ENCODE measurements at places on chromosomes 3 and 15. TPM values are rescaled to one million over a fixed set of nuclear protein-coding genes. Genes with fewer than 3 reads are reported as not detected.

SOX2 gene
- polyA plus RNA-seq, result 0.18 TPM

- DNase-seq, result no peak
Observed at GRCh38 chr3:81451611-81452010, 309.8 kb downstream of the GBE1 start.

- DNase-seq, result no peak
Observed at GRCh38 chr3:143826296-143826695, 22.0 kb downstream of the SLC9A9 start.

DNA sequence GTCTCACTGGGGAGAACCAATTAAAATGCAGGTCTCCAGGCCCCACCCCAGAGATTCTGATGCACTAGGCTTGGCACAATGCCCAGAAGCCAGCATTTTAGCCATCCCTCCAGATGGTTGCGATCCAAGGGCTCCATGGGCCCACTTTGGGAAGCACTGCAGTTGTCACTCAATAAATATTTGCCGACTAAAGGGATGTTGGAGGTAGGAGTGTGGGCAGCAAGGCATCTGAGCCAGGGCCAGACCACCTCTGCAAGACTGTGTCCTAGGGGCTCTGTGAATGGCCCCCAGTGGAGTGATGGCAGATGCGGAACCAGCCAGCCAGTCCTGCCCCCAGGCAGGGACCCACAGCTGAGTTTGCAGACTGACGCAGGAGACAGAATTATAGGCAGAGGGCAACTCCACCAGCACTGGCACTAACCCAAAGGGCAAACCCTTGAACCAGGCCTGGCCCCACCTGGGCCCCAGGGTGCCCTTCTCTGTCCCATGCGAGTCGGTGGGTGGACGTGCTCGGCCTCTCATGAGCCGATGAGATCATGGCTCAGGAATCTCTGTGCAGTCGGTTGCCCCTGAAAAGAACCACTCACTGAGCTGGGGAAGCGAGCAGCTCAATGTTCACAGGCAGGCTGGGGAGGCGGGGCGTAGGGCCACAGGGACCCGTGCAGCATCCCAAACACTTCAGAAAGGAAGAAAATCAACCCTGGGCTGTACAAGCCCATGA, 49.7 kb downstream of the SEMA5B start:
- no peak for DNase-seq

DNA sequence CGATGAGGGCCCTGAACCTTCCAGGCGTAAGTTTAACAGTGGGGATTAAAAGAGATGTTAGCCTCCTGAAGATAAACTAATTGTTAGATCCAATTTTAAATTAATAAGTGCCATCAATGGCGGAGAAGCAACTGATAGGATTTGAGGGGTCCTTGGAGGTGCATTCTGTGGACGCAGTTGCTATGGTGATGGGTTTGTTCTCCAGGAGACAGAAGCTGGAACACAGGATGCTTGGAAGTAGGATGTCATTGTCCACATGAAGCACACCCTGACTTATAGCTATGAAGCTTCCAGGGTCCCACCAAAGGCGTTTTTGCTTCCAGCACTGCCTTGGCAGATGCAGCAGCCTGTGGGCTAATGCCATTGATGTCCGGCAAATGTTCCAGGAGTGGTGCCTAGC, 331.0 kb upstream of the IL12A start:
- no peak for DNase-seq

GRCh38 chr3:30538791-30539190, 67.6 kb upstream of the TGFBR2 start:
- no peak for DNase-seq

- no peak for DNase-seq
Observed at GRCh38 chr15:81046290-81046689, 45.6 kb downstream of the TLNRD1 start.
